ENCODE measurements at places on chromosomes 12 and 14. TPM values are rescaled to one million over a fixed set of nuclear protein-coding genes. Genes with fewer than 3 reads are reported as not detected.

The OAS2 gene
- not detected for total RNA-seq

The LMNTD1 gene
- total RNA-seq: 0.75 TPM

- DNase-seq: no peak
- H3K4me3 ChIP-seq: no peak overlapping the region
- no peaks in the 10 kb centered on the region for H3K27me3 ChIP-seq
- H3K36me3 ChIP-seq: peaks cover 26% of the 10 kb centered on the region
- H3K27ac ChIP-seq: no peak overlapping the region
Observed at GRCh38 chr14:94048691-94049624, 22.8 kb downstream of the OTUB2 start.

GRCh38 chr12:13444076-13444475, 247.6 kb downstream of the EMP1 start:
- peaks cover 2% of the 10 kb centered on the region for H3K27me3 ChIP-seq
- DNase-seq: no peak
- H3K36me3 ChIP-seq: no peaks in the 10 kb centered on the region
- H3K4me1 ChIP-seq: no peaks in the 10 kb centered on the region
- H3K4me3 ChIP-seq: no peak overlapping the region
- H3K27ac ChIP-seq: no peak overlapping the region

DNA sequence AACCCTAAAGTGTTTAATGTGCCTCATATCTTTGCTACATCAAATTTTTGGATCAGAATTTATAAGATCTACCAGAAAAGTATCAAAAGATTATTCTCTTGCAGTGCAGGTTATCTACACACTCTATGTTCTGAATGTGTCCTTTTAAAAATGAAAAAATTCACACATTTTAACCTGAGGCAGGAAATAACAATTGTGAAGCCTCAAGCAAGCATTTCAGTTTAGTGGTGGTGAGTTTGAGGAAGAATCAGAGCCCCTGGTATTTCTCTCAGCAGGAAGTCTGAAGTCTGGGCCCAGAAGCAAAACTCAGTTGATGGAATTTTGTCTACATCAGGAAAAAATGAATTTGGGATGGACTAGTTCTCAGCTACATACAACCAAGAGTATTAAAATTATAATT, 137.0 kb upstream of the PZP start:
- no peak for DNase-seq
- H3K4me3 ChIP-seq: no peak overlapping the region
- no peak overlapping the region for H3K27ac ChIP-seq
- H3K4me1 ChIP-seq: peaks cover 13% of the 10 kb centered on the region
- H3K36me3 ChIP-seq: no peaks in the 10 kb centered on the region

The PRB2 gene
- total RNA-seq: not detected

The TCL1B gene
- total RNA-seq: not detected

- no peaks in the 10 kb centered on the region for H3K36me3 ChIP-seq
- peaks cover 7% of the 10 kb centered on the region for H3K27me3 ChIP-seq
- no peak overlapping the region for H3K27ac ChIP-seq
- no peak for DNase-seq
Observed at GRCh38 chr12:102406033-102406584, 74.3 kb downstream of the IGF1 start.

DNA sequence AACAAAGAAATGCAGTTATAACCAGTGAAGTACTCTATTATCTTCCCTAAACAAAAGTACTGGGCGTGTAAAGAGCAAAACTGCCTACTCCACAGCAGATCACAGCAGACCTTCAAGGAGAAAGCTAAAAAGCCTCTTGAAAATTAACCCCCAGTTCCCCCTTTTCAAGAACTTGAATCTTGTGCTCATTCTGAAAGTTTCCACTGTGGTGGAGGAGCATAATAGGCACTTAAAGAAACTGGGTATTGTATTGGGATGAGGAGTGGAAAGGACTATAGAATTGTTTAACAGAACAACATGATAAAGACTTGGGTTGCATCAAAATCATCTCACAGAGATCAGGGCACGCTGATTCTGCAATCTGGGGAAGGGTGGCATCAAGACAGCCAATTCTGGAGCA, 51.1 kb downstream of the SLC25A47 start:
- H3K36me3 ChIP-seq: peaks cover 6% of the 10 kb centered on the region
- H3K27ac ChIP-seq: peak overlapping the region; percentile 99
- H3K4me3 ChIP-seq: peak overlapping the region; percentile 86
- no peak for DNase-seq

The DHRS2 gene
- total RNA-seq: not detected

DNA sequence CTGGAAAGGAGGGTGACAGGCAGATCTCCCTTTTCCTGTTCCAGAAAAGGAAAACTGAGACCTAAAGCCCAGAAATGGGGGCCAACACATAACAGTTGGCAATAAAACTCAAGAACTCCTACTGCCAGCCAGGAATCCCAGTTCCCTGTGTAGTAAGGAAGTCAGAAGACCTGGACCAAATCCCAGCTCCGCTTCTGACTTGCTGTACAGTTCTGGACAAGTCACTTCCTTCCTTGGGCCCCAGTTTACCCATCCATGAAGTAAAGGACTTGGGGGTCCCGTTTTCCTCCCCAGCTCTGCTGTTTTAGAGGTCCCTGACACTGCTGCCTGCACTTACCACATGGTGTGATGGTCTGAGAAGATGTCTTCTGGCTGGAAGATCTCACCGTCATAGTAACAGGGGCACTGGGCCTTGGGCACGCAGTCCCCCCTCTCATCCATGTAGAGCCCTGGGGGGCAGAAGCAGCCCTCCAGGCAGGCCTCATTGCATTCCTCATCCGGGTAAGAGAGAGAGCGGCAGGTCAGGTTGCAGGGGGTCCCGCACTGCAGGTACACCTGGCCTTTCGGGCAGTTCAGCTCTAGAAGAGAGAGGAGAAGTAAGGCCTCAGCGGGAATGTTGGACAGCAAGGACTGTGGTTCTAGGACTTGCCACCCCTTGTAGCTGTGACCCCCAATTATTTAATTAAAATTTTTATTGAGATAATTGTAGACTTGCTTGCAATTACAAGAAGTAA, 72.1 kb downstream of the VWF start:
- peaks cover 55% of the 10 kb centered on the region for H3K4me1 ChIP-seq
- H3K36me3 ChIP-seq: no peaks in the 10 kb centered on the region
- no peak overlapping the region for H3K4me3 ChIP-seq
- DNase-seq: peak; percentile 51

- no peak for DNase-seq
- H3K27me3 ChIP-seq: no peaks in the 10 kb centered on the region
- H3K4me3 ChIP-seq: no peak overlapping the region
- no peaks in the 10 kb centered on the region for H3K36me3 ChIP-seq
Observed at GRCh38 chr12:96146747-96147146, 47.4 kb upstream of the ELK3 start.

DNA sequence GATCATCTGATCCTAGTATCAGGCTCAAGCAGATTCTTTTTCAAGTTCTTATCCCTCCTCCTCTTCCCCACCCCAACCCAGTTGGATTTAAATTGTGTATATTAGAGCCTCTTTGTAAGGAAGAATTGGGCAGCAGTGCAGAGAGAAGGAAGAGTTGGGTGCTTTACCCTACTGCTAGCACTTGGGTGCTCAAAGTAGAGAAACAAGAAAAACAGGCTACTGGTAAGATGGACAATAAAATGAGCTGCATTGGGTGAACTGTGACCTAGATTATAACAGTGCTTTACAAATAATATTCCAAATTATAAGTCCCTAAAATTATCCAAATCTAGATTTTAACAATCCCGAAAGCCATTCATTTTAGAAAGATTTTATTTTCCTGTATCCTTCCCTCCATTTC, 363.4 kb upstream of the GARIN6 start:
- no peaks in the 10 kb centered on the region for H3K36me3 ChIP-seq
- no peaks in the 10 kb centered on the region for H3K4me1 ChIP-seq
- no peaks in the 10 kb centered on the region for H3K27me3 ChIP-seq
- H3K27ac ChIP-seq: no peak overlapping the region

DNA sequence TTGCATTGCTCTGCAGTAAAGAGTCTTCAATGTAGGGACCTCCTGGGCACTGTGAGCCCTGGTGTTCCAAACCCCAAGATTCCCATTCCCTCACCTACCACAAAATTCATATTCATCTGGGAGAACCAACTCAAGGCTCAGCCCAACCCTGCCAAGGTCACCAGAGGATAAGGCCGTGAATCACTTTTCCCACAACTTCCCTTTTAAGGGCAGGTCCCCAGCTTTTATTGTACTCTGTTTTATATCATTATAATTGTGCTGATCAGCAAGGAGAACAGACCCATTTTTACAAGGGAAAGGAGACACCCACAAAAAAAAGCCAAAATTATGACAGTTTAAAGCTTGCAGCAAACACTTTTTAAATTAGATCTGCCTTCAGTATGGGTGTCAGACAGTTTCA, 363.0 kb upstream of the FKBP4 start:
- no peaks in the 10 kb centered on the region for H3K27me3 ChIP-seq
- H3K4me3 ChIP-seq: no peak overlapping the region
- no peak for DNase-seq

The ATG2B gene
- 17.8 TPM for total RNA-seq

DNA sequence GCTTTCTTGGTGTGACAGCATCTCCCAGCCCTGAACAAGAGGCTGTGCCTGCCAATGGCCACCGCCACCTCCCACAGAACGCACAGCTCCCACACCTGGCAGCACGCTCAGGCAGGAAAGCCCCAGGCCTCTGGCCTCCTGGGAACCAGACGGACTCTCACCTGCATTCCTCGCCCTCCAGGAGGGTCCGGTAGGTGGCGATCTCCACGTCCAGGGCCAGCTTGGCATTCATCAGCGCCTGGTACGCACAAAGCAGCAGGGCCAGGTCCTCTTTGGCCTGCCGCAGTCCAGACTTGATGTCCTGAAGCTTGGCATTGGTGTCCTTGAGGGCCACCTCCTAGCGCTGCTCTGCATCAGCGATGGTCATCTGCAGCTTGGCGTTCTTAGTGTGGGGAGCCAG, 12.1 kb upstream of the KRT77 start:
- peaks cover 69% of the 10 kb centered on the region for H3K27me3 ChIP-seq
- peaks cover 3% of the 10 kb centered on the region for H3K4me1 ChIP-seq
- peak; percentile 73 for DNase-seq
- no peak overlapping the region for H3K4me3 ChIP-seq

The EFS gene
- total RNA-seq: 29.6 TPM

The NFKBIA gene
- total RNA-seq: 53.5 TPM

DNA sequence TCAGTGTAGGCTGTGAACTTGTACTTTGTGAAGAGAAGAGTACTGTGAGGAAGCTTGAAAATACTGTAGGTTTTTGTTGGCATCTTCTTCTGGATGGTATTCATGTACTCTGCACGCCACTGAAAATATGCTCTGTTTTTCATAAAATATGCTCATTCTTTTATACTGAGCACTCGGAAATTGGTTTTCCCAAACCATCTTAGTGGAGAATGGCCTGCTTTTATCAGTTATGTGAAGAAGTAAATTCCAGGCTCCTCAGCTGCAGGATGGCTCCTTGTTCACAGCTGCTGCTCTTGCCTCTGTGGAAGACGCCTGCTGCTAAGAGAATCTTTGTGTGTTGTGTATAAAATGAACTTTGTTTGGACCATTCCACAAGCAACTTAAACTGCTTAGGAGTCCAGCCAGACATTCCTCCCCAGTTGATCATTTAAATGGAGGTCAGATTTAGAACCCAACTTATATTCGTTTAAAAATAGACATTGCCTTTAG, 443.5 kb upstream of the RGS6 start:
- peaks cover 86% of the 10 kb centered on the region for H3K4me1 ChIP-seq
- H3K27ac ChIP-seq: peak overlapping the region; percentile 95
- H3K27me3 ChIP-seq: no peaks in the 10 kb centered on the region
- H3K4me3 ChIP-seq: peak overlapping the region; percentile 45

DNA sequence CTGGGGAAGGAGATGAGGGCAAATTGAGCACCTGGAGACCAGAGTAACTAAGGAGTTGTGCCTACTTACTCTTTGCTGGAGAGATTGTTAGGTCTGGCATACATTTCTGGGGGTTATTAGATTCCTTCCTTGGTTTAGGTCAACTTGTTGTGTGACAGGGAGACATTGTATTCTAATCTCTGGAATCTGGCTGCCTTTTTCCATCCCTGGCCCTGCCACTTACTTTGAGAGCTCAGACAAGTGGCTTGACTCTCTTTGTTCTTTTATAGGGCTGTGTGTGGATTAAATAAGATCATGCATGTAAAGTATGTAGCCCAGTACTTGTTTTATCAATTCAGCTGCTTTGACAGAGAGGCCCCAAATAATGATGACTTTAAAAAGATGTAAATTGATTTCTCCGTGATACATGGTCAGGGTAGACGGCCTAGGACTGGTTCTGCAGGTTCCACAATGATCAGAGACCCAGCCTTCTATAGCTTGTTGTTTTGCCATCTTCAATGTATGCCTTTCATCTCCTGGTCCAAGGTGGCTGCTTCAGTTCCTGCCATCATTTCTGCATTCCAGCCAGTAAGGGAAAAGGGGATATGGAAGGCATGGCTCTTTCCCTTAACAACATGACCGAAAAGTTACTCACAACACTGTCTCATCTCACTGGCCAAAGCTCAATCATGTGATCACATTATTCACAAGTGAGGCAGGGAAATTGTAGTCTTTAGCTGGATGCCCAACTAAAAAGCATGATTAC, 72.6 kb downstream of the CHST11 start:
- H3K27me3 ChIP-seq: no peaks in the 10 kb centered on the region
- H3K27ac ChIP-seq: no peak overlapping the region
- no peak for DNase-seq
- H3K4me1 ChIP-seq: peaks cover 9% of the 10 kb centered on the region
- H3K4me3 ChIP-seq: no peak overlapping the region
- H3K36me3 ChIP-seq: peaks cover 1% of the 10 kb centered on the region

The PRH2 gene
- total RNA-seq: not detected
